ENCODE measurements at places on chromosomes 7 and 10. TPM values are rescaled to one million over a fixed set of nuclear protein-coding genes. Genes with fewer than 3 reads are reported as not detected.

SHH gene
- not detected for total RNA-seq

OR2A5 gene
- total RNA-seq: not detected

HOXA9 gene
- not detected for total RNA-seq

COBL gene
- not detected for total RNA-seq

GCC1 gene
- 24.0 TPM for total RNA-seq

SLC26A3 gene
- not detected for total RNA-seq

ITGB8 gene
- 51.7 TPM for total RNA-seq

NUTM2A gene
- total RNA-seq: 0.34 TPM

CPN1 gene
- total RNA-seq: not detected

ADRB1 gene
- not detected for total RNA-seq
